ENCODE measurements at places on chromosomes 5 and 9.

DNA sequence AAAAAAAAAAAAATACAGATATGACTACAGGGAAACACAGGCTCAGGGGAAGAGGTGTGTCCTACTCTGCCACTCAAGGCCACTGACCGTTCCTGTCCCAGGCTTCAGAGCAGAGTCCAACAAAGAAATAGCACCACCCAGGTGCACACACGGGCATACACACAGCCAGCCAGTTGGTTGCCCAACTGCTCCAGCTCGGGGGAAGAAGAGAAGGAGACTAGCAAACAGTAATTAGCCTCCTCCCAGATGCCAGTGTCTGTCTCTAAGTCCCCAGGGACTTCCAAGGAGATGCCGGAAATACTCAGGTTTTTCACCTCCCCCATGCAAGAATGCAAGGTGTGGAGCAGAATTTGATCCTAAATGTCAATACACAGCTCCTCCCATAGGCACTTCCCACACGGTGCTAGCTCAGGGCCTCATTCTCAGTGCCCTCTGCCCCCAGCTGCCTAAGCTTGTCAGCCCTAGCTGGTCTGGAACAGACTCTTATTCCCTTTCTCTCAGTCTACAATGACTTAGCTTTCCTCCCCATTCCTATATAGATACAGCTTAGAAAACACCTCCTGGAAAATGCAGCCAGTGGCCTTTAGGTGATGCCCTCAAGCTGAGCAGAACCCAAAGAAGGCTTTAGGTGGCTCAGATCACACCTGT, 1.7 kb downstream of the MYORG start:
- DNase-seq = no peak

DNA sequence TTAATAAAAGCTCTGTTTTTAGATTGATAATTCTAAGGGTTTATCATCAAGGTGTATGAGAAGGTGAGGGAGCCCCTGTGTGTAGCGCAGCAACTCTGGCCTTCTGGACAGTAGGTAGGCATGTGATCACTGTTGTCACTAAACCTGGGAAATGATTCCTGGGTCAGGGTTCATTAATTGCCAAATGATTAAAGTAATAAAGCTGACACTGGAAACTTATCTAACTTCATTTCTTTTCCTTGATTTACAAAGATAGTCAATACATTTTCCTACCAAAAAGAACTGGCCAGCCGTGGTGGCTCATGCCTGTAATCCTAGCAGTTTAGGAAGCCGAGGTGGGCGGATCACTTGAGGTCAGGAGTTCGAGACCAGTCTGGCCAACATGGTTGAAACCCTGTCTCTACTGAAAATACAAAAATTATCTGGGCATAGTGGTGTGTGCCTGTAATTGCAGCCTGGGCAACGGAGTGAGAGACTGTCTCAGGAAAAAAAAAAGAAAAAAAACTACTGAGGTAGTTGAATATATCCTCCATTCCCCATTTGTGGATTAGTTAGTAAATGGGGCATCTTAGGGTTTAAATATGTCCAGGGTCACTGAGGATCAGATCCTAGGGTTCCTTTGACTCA, 2.4 kb downstream of the EHMT1 start:
- DNase-seq = no peak

- no peak for DNase-seq
Observed at GRCh38 chr5:113199122-113199905, 222.7 kb downstream of the DCP2 start.

DNA sequence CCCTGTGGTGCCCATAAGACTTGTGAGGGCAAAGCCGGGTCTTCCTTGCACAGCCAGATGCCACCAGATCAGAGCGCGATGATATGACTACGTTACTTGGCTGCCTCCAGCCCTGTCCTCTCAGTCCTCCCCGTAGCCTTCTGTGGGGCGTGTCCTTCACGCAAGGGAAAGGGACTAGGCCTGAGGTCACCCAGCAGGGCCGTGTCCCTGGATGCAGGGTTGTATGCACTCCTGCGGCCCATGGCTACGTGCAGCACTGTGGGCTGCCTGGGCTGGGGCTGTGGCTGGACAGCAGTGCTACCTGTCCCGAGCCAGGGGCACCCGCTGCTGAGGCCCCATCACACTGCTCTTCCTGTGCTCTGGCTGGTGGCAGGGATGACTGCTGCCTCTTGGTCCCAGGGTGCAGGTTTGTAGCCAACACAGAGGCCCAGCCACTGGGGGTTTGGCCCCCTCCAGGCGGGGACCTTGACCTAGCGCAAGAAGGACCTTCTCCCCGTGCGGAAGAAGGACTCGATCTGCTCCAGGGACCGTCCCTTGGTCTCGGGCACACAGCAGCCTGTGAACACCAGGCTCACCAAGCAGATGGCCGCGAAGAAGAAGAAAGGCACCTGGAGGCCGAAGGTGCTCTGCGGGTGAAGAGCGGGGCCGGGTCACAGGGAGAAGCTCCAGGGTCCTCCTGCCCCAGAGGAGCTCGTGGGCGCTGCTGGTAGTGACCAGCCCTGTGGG, 7.2 kb downstream of the SLC2A6 start:
- no peak for DNase-seq

- no peak for DNase-seq
Observed at GRCh38 chr5:38935437-38935836, 89.6 kb downstream of the OSMR start.

GRCh38 chr5:37703841-37704241, 136.0 kb downstream of the GDNF start:
- DNase-seq = no peak
